ENCODE measurements at places on chromosomes 2 and 18.

GRCh38 chr18:72542342-72542741 is 1.8 kb downstream of the CBLN2 start:
- DNase-seq = peak; percentile 14

GRCh38 chr2:180520206-180520605 is 460.2 kb upstream of the UBE2E3 start:
- DNase-seq = peak; percentile 8

DNA sequence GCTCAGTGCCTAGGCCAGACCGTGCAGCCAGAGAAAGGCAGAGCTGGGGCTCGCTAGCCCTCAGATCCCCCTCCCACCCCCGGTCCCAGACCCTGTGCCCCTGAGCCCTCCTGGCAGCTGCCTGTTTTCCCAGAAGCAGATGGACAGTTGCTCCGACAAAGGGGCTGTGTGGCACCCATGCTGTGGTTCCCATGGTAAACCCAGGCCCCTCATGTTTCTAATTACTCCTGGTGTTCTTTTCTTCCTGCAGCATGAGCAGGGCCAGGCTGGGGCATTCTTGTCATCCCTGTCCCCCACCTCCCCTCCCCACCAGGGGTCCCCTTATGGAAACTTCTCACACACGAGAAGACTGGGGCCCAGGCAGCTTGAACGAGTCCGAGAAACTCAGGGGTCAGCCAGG is 269.6 kb downstream of the HAUS1 start:
- DNase-seq = no peak

- DNase-seq = no peak
Observed at GRCh38 chr2:155997538-155997937, 335.0 kb downstream of the NR4A2 start.

GRCh38 chr2:36369163-36369562 is 13.6 kb downstream of the CRIM1 start:
- DNase-seq = no peak

GRCh38 chr2:25470806-25471205 is 129.1 kb upstream of the DNMT3A start:
- DNase-seq = no peak

- DNase-seq = peak; percentile 80
Observed at GRCh38 chr2:109335631-109336176, 206.7 kb downstream of the SH3RF3 start.

- peak; percentile 83 for DNase-seq
Observed at GRCh38 chr2:217277646-217278398, 418.0 kb upstream of the TNP1 start.

- DNase-seq = no peak
Observed at GRCh38 chr18:49682173-49682802, 120.4 kb downstream of the LIPG start.

- DNase-seq = no peak
Observed at GRCh38 chr18:70028084-70028483, 80.4 kb upstream of the CD226 start.

- DNase-seq = no peak
Observed at GRCh38 chr18:21196426-21196825, 45.6 kb upstream of the GREB1L start.

GRCh38 chr2:188599140-188599539 is 307.5 kb downstream of the GULP1 start:
- DNase-seq = no peak
